SJSA1 (cell line): ENCODE measurements at places on chromosomes 5 and 9. TPM values are rescaled to one million over a fixed set of nuclear protein-coding genes. Genes with fewer than 3 reads are reported as not detected.

DNA sequence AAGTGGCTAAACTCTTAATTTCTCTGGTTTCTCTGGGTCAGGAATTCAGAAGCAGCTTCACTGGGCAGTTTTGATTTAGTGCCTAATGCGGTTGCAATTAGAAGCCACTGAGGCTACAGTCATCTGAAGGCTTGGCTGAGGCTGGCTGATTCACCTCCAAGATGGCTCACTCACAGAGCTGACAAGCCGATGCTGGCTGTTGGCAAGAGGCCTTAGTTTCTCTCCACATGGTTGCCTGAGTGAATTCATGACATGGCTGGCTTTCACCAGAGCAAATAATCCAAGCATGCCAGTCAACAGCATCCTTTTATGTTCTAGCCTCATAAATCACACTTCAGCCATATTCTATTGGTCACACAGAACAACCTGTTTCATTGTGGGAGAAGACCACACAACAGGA lies 2.8 kb upstream of the CDK7 start:
- H3K27me3 ChIP-seq = no peaks in the 10 kb centered on the region
- peaks cover 37% of the 10 kb centered on the region for H3K36me3 ChIP-seq
- H3K4me1 ChIP-seq = peaks cover 11% of the 10 kb centered on the region
- DNase-seq = no peak
- no peak overlapping the region for H3K4me3 ChIP-seq

S1PR3 gene
- 12.5 and 25.8 TPM in 2 replicates for total RNA-seq

DNA sequence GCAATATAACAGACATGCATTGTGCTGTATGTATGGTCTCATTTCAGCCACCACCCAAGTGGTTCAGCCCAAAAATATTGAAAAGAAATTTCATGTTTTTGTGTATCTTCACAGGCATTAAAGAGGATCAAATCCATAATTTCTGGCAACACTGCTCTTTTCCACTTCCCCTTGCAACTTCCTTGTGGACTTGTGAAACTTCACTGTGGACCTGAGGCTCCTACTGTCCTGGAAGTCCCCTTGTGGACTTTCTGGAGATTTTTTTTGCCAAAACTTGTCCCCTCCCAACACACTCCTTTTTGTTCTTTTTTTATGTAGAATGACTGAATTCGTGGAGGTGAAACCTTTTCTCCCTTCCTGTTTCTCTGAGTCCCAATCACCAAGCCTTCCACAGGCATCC lies 14.3 kb downstream of the OTULINL start:
- DNase-seq = no peak
- no peaks in the 10 kb centered on the region for H3K4me1 ChIP-seq
- H3K27ac ChIP-seq = no peak overlapping the region
- no peaks in the 10 kb centered on the region for H3K36me3 ChIP-seq
- H3K27me3 ChIP-seq = peaks cover 2% of the 10 kb centered on the region; the same call in 1 of the 2 replicates

DNA sequence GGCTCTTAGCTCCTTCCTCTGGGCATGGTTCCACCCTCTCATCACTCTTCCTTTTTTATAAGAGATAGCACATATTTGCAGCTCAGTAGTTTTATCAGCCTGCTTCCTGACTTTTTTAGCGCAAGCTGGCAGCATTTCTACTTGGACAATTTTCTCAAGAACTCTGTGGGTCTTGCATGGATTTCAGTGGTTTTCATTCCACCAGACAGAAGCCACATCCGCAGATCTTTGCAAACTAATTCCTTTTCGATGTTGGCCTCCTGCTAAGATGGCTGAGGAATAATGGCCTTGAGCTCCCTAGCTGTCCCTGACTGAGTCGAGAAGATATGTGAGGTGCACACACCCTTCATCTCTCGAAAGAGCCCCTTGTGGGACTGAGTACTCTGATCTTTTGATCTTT lies 49.5 kb downstream of the GALNT12 start:
- no peak overlapping the region for H3K27ac ChIP-seq
- no peaks in the 10 kb centered on the region for H3K36me3 ChIP-seq
- H3K27me3 ChIP-seq = no peaks in the 10 kb centered on the region
- peaks cover 8% of the 10 kb centered on the region for H3K4me1 ChIP-seq
- H3K4me3 ChIP-seq = no peak overlapping the region
- no peak for DNase-seq

DNA sequence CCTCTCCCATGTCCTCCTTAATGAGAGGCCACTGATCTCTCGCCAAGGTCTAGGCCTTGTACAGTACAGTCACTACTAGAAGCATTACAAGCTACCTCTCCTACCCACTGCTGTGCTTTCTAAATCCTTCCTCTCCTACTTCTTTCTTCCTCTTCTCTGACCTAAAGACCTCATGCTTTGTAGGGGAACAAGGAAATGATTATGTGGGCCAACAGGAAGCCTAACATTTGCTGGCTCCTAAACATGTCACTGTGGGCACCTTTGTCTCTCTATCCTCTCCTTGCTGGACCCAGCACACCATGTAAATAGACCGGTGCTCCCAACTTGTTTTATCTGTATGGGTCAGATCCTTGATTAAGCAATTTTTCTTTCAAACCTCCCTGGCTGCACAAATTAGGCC lies 16.7 kb downstream of the SLC28A3 start:
- H3K27ac ChIP-seq = no peak overlapping the region
- no peak overlapping the region for H3K4me3 ChIP-seq
- no peaks in the 10 kb centered on the region for H3K27me3 ChIP-seq
- H3K4me1 ChIP-seq = peaks cover 18% of the 10 kb centered on the region
- no peak for DNase-seq

- DNase-seq = no peak
- no peak overlapping the region for H3K4me3 ChIP-seq
- H3K4me1 ChIP-seq = no peaks in the 10 kb centered on the region
- no peaks in the 10 kb centered on the region for H3K36me3 ChIP-seq
These were observed 11.4 kb upstream of the SLC45A2 start for GRCh38 chr5:33995865-33996264.

- H3K36me3 ChIP-seq = no peaks in the 10 kb centered on the region
- H3K4me1 ChIP-seq = no peaks in the 10 kb centered on the region
- no peak overlapping the region for H3K4me3 ChIP-seq
- H3K27ac ChIP-seq = no peak overlapping the region
- DNase-seq = no peak
These were observed 207.2 kb downstream of the ENC1 start for GRCh38 chr5:74433255-74433895.
